ENCODE measurements at places on chromosomes 4 and X. TPM values are rescaled to one million over a fixed set of nuclear protein-coding genes. Genes with fewer than 3 reads are reported as not detected.

GABRA4 gene
- total RNA-seq, result not detected

FAM200B gene
- 30.4 TPM for total RNA-seq

MAGEA2 gene
- total RNA-seq, result not detected

NPY2R gene
- total RNA-seq, result not detected

EIF1AX gene
- 112 TPM for total RNA-seq

Data from fibroblast of the aortic adventitia (primary cell).